NCI-H1436 treated with DMSO at 0.1 percent for 48 hours (cell line): ENCODE measurements at places on chromosomes 5 and 9.

DNA sequence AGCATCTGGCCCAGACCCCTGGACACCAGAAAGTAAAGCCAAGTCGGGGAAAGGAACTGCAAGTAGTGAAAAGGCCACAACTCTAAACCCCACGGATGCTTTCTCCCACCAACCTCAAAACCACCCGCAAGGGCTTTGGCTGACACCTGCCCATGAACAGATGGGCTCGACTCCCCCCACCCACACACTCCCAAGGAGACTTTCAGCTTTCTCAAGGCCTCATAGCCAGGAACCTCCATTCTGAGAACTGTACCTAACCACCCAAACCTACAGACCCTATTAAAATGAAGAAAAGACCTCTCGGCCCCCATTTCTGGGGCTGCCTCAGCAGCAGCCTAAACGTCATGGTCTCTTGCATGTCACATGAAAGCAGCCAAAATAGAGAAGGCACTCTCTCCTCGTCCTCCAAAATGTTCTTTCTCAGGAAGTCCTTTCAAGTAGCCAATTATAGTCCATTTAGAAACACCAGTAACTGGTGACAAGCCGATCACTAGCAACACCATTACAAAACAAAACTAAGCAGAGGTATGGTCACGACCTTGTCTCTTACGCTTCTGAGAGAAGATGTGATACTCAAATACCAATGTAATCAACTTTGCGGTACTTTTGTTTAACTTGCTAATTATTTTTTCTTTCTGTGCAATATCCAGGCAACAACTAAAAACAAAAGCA is 2.9 kb downstream of the B4GALT1 start:
- DNase-seq: no peak

DNA sequence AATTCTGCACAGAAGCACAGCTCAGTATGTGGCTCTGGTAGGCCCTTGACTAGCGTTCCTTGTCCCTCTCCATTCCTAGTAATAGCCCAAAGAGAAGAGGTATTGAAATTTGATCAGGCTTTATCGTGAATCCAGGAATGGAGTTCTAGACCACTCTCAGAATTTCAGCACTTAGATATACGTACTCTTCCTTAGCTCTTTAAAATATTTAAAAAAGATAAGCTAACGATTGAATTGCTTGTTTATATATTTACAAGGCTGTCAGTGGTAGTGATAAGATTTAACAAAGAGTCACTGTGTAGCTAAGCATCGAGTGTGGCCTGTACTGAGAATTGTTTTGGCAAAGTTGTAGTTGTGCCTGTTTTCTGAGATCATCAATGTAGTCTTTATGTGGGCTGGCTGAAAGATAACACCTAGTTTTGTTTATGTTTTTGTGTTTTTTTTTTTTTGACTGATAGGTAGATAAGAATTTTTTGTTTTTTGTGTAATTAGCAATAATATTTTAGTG is 2.5 kb downstream of the KIAA1958 start:
- DNase-seq: no peak

- no peak for DNase-seq
Measured at GRCh38 chr9:70159630-70160029, 99.1 kb upstream of the SMC5 start.

DNA sequence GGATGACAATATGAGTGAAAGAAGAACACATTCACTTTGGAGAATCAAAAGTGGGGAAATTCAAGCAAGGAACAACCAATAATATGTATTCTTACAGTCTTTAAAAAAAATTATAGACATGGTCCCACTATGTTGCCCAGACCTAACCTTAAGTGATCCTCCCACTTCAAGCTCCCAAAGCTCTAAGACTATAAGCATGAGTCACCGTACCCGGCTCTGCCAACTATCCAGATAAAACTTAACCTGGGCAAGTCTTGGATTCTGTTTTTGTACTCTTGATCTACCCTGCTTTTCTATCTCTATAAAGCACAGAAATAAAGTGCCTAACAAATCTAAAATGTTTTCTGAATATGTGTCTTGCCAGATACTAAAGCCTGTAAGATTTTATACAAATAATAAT is 30.9 kb downstream of the CEMIP2 start:
- no peak for DNase-seq

GRCh38 chr9:84062538-84062937 is 81.9 kb downstream of the RMI1 start:
- no peak for DNase-seq

GRCh38 chr5:5350101-5350500 is 72.4 kb upstream of the ICE1 start:
- DNase-seq: no peak

- DNase-seq: no peak
Measured at GRCh38 chr9:137437691-137438590, 3.2 kb downstream of the ENTPD8 start.

GRCh38 chr9:85332487-85332886 is 409.3 kb downstream of the AGTPBP1 start:
- DNase-seq: no peak

DNA sequence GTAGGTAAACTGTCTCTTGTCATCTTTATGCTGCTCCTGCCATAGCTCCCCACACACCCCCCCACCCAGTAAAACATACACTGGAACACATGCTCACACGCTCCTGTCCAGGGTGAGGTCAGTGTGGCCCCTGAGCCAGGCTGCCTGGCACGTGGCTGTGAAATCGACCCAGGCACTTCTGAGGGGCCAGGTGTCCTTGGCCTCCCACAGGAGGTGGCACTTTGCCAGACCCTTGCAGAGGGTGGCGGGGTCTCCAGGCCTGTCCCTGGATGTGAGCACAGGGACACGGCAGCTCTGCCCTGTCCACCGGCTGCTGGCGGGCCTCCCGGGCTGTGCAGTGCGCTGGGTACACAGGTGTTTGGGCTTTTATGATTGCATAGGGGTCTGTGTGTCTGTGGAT is 10.0 kb upstream of the CRB2 start:
- no peak for DNase-seq
